ENCODE measurements at places on chromosomes 4 and X.

DNA sequence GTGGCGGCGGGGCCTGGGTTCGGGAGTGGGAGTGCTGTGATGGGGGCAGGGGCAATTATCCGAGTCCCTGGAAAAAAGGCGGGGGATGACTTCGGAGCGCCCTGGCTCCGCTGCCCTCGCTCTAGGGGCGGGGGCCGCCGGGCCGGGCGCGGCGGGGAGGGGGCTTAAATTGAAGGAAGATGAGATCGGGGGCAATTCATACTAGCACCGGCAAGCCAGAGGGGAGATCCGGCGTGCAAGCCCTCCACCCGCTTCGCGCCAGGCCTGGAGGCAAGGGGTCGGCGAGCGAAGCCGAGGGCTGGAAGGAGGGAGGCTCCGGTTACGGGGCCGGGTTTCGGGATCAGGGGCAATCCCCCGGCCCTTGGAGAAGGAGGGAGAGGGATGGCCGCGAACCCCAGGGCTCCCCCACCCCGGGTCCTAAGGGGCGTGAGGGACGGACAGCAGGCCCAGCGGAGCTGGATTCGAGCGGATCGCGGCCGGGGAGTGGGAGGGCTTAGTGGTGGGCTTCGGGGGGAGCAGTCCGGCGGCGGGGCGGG, 1.2 kb downstream of the BCORL1 start:
- no peak for DNase-seq

DNA sequence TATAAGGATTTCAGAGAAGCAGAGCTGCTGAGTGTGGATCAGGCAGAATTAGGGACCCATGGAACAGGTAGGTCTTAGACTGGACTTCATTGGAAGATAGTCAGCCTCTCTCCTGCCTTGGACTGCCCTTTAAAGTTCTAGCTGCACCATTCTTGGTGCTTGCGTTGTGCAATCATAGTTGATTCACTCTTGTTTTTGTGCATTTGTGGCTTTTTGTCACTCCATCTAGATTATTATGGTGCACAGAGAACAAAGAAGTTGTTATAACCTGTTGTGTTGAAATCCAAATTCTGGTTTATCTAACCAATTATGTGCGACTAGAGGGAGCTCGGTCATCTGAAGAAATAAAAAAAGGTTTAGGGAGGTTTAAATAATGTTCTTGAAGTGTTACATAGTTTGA, 59.3 kb downstream of the JADE1 start:
- no peak for DNase-seq

DNA sequence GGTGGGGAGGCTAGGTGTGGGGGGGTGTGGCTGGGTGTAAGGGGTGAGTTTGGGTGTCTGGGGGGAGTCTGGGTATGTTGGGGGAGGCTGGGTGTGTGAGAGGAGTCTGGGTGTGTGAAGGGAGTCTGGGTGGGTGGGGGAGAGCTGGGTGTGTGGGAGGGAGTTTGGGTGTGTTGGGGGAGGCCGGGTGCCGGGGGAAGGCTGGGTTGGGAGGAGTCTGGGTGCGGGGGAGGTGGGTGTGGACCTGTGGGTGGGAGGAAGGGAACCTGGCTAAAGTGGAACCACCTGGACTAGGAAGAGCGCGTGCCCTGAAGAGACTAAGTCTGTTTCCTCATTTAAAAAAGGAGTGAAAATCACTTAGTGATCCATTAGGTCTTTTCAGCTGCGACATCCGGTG, 18.3 kb downstream of the SPON2 start:
- DNase-seq, result no peak

- no peak for DNase-seq
Measured at GRCh38 chr4:2798399-2799223, 5.7 kb downstream of the SH3BP2 start.

- no peak for DNase-seq
Measured at GRCh38 chr4:110108960-110109359, 89.5 kb downstream of the ELOVL6 start.

DNA sequence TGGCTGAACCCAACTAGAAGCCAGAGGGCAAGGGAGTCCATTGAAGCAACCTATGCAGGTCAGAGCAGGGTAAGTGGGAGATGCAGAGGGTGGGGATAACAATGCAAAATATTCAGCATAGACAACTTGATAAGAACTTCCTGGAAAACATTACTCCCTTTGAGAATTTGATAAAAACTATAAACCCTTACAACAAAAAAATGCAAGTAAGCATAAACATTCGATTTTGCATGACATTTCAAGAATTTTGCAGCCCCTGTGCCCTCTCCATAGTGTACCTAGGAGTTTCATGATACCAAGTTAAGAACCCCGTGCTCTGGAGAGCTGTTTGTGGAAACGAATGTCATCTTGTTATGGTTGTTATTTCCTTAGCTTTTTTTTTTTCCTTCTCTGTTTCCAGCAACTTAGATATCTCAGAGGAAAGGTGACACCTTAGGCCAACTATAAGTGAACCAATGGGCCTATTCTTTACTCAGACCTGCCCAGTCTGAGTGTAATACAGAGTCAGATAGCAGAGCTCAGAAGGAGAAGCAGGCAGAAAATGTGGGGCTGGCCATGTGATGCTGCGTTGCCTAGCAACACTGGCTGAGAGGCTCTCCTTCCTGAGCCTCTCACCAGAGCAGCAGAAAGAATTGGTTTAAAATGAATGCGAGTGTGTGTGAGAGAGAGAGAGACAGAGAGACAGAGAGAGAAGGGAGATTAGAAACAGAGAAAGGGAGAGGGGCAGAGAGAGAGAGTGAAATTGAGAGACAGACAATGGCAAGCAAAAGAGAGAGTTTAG, 36.7 kb upstream of the GABRQ start:
- DNase-seq, result no peak

- DNase-seq, result no peak
Measured at GRCh38 chr4:24973747-24974601, 56.8 kb downstream of the LGI2 start.

- DNase-seq, result no peak
Measured at GRCh38 chr4:1616557-1616930, 67.6 kb downstream of the FAM53A start.
